ENCODE measurements at places on chromosomes 13 and 19.

DNA sequence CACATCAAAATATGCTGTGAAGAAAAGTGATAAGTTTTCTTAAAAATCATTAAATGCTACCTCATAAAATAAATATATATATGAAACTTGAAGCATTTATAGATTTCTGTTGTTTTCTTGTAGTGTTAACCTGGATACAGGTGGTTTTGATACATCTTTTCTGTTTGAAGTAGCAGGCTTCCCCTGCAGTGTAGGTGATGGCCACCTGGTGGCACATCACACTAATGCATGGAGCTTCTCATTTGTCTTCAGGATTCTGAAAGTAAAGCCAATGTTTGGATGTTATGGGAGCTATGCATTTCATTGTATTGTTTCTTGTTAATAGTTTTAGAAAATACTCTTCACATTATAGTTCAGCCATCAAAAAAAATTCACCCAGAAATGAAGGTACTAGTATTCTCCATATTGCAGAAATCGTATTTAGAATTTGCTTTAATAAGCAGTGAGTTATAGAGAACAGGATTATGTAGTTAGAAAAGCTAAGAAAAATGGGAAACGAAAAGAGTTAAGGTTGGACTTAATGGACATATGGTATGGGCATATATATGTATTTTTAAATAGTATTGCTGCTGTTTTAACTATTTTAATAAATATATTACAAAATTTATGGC, 18.7 kb downstream of the GPR180 start:
- peak; percentile 48 for DNase-seq

- peak; percentile 4 for DNase-seq
These were observed 1617.1 kb downstream of the PCDH9 start for GRCh38 chr13:65613004-65613403.

DNA sequence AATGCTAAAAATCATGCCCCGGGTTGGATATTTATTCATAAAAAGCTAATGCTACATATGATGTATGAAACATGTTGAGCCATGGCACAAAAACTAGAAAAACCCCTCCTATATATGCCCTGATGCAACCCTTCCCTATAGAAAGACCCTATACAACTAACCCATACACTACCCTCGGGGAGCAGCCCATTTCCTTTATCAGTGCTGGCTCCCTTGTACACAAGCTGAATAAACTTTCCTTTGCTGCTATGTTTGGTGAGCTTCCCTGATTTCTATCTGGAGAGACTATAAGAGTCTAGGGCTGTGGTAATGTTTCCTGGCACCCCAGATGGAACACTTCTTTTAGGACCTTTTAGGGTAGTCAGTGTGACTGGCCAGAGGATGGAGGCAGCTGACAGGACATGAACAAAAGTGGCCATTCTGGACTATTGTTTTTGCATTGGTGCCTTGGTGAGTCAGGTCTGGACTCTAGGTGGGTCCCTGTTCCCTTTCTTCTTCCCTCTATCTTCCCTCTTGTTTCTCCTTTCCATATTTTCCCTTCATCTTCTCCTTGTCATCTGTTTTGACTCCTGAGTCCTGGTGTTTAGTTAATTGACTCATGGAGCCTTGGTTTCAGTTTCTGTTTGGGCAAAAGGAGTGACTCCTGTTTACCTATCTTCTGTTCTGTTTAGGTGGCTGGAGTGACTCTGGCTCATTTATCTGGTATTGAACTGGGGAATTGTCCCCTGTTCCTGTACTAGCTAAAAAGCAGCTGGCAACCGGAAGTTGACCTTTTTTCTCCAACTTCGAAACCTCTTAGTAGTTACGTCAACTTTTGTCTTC, 1321.8 kb upstream of the PCDH9 start:
- no peak for DNase-seq

GRCh38 chr13:49319951-49320350, 72.2 kb downstream of the CDADC1 start:
- DNase-seq = no peak

- DNase-seq = no peak
These were observed 11.0 kb downstream of the PNMA8B start for GRCh38 chr19:46484656-46485055.

DNA sequence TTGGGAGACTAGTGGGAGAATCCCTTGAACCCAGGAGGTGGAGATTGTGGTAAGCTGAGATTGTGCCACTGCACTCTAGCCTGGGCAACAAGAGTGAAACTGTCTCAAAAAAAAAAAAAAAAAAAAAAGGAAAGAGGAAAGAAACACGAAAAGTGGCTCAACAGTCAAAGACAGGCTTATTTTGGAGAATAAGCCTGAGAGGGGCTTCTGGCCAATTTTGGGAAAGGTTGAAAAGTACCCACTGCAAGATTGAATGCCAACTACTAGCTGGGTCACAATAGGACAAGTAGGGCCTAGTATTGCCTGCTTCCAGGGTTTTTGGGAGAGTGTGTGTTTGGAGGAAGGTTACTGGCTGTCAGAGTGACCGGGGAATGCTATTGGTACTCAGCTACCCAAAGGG, 17.2 kb downstream of the FBXO17 start:
- no peak for DNase-seq

- no peak for DNase-seq
These were observed 24.7 kb downstream of the DPF1 start for GRCh38 chr19:38199340-38199739.

GRCh38 chr13:25659091-25659795, 287.5 kb downstream of the ATP8A2 start:
- peak; percentile 82 for DNase-seq

- DNase-seq = no peak
These were observed 20.2 kb downstream of the CACNG6 start for GRCh38 chr19:54011507-54012211.

GRCh38 chr13:46797501-46798237, 708 bp upstream of the ESD start:
- DNase-seq = no peak

GRCh38 chr13:105567951-105568525, 967.4 kb downstream of the EFNB2 start:
- DNase-seq = no peak

GRCh38 chr13:29065142-29065541, 245.0 kb downstream of the MTUS2 start:
- no peak for DNase-seq

DNA sequence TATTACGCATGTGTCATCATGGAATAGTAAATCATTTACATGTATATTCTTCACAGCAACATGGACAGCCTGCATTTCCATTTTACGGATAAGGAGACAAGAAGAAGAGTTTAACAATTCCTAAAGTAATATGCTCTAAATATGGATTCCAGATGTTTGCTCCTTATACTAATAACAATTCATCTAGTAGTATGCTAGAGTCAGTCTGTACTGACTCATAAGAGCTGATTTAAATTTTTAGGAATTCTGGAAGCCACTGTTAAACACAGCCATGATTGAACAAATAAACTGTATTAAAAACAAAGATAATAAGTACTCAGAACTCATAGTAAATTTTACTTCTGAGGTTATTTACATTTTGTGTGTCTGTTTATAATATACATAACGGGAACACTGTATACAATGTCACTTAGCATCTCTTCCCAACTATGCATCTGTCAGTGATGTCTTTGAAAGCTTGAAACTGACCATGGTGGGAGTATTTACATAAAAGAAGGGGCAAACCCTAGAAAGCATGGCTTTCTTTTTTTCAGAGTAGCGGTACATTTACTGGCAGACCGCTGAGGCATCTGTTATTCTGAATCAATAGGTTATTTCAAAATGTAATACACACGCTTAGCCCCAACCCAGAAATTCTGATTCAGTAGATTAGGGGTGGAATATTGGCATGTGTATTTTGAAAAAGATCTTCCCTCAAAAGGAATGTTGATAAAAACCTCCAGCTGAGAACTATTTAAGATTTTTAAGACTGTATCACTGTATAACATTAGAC, 12.9 kb downstream of the ZC3H13 start:
- DNase-seq = no peak

DNA sequence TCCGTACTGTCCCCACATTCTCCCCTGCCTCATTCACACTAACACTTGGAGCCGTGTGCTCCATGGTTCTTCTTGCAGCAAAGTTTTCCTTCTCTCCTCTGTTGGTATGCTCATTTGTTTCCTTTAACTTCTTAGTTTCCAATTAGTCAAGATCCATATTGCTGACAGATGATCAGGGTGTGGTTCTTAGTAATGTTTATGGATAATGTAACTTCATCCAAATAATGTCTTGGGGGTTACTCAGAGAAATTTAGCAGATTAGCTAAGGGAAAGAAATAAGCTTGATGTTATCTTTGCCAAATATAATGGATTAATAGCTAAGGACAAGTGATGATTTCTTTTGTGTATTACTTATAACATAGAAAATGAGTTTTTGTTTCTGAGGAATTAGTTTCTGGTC, 174.4 kb downstream of the NUFIP1 start:
- no peak for DNase-seq

GRCh38 chr13:113260996-113261395, 36.0 kb upstream of the LAMP1 start:
- DNase-seq = no peak

- no peak for DNase-seq
These were observed 91.8 kb upstream of the TSC22D1 start for GRCh38 chr13:44667943-44668342.

- no peak for DNase-seq
These were observed 33.1 kb downstream of the LNX2 start for GRCh38 chr13:27587095-27587746.

DNA sequence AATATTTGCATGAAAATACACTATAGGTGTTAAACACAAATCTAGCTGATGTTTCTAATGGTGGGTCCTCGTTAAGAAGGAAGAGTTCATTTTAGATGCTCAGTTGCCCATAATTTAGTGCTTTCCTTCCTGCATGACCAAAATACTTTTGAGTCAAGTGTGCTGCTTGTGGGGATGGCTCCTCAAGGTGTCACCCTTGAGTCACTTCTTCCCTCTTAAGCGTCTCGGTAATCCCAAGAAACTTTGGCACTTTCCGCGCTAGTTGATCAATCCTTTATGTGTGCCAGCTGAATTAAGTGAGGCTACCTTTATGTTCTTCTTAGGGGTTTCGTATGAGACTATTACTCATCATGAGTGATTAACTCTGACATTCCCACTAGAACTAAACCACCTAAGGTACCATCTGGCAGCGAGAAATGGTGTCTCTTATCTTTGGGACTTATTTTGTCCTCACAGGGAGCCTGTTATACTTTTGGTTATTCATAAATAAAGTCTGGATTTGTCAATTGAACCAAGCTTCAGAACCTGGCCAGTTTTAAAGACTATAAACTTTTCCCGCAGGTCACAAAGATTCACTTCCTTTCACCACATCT, 106.8 kb downstream of the NHLRC3 start:
- DNase-seq = peak; percentile 1

Data from NCI-H2171 treated with DMSO at 0.1 percent for 48 hours (cell line).